ENCODE measurements at places on chromosomes 2 and 18.
A peak's percentile ranks its signal among the peaks of the same experiment; 100 is the strongest.

- DNase-seq = no peak
These were observed 21.2 kb downstream of the GPC1 start for GRCh38 chr2:240456447-240457222.

- DNase-seq = no peak
These were observed 316.8 kb upstream of the HS6ST1 start for GRCh38 chr2:128635361-128635900.

GRCh38 chr2:67258122-67258521, 139.0 kb upstream of the ETAA1 start:
- DNase-seq = no peak

- peak; percentile 94 for DNase-seq
These were observed 311.8 kb upstream of the ST6GAL2 start for GRCh38 chr2:107197594-107198294.

DNA sequence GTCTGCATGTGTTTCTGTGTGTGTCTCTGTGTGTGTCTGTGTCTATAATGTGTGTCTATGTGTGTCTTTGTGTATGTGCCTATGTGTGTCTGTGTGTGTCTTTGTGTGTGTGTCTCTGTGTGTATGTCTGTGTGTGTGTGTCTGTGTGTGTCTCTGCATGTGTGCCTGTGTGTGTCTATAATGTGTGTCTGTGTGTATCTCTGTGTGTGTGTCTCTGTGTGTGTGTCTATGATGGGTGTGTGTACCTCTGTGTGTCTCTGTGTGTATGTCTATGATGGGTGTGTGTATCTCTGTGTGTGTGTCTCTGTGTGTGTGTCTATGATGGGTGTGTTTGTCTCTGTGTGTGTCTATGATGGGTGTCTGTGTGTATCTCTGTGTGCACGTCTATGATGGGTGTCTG, 126.2 kb upstream of the GPC1 start:
- no peak for DNase-seq

GRCh38 chr2:46082531-46083485, 214.4 kb upstream of the EPAS1 start:
- DNase-seq = no peak

GRCh38 chr2:46216213-46216612, 81.0 kb upstream of the EPAS1 start:
- DNase-seq = no peak

DNA sequence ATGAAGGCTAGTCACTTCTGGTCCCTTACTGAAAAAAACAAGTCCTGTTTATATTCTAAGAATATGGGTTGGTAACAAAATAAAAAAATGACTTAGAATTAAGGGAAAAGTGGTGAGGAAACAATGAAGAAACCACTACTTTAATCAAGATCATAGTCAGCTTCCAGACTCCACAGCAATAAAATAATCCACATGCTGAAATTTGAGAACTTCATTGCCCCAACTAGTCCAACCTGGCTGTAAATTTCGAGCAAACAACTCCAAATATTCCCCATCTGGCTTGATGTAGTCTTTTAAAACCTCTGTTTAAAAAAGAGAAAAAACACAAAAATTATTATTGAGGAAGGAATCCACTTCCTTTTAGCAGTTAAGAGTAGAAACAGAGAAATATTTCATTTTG, 32.5 kb downstream of the METTL4 start:
- DNase-seq = no peak
